Activated naive CD4-positive, alpha-beta T cell treated with anti-CD3 and anti-CD28 coated beads, Interleukin-2, amount 10 ng/mL, durations not matched to agents 7 days and 5 days (primary cell): ENCODE measurements at places on chromosomes 13 and 19.

DNA sequence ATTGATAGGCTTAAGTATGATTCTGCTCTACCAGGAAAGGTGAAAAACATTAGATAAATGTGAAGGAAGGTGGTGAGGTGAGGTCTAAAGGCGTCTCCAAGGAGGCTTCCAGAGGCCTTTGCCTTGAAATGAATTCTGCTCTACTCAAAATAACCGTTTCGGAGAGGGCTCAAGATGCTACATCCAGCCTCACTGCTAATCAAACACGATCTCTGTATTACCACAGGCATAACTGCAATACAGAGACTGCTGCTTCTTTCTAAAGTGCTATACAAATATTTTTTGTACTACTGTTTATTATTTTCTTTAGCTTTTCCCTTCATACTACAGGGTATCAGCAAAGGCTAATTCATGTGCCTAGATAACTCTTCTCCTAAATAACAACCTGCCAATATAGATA, 16.8 kb downstream of the MBNL2 start:
- no peak for DNase-seq

DNA sequence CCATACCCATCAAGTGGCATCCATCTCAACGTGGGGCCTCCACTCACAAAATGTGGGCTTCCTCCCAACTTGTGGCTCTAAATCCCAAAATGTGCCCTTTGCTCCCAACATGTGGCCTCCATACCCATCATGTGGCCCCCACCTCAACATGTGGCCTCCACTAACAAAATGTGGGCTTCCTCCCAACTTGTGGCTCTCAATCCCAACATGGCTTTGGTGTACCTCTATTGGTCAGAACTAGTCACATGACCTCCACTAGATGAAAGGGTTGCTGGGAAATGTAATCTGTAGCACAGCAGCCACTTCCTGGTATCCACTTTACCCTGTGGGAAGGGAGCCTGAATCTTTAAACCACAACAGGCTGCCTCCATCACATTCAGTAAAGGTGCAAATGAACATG, 10.1 kb upstream of the ACER1 start:
- no peak for DNase-seq

GRCh38 chr19:37955986-37956385, 49.0 kb downstream of the SIPA1L3 start:
- no peak for DNase-seq

- DNase-seq: no peak
These were observed 145.9 kb downstream of the OLFM4 start for GRCh38 chr13:53174545-53174944.
